Liver (tissue), 10 donors: ENCODE measurements at places on chromosomes 2 and 18.

DNA sequence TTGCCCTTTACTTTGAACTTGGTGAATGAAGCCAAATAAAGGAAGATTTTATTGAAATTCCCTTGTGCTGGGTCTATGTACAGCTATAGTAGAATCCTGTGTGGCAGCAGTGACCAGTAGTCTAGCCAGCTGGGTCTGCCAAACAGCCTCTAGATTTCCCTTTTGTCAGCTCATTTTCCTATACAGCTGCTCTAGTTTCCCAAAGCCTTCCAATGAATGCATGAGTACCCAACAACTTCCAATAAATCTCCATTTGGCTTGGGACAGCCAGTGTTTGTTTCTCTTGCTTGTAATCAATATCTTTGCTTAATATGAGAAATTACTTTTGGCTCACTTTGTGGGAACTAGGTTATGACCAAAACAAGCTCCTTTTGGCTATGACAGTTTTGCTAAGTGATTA, 43.6 kb downstream of the SCN9A start:
- no peak for DNase-seq

GRCh38 chr2:160427629-160428404, 65.8 kb downstream of the RBMS1 start:
- DNase-seq: no peak

- DNase-seq: no peak
Measured at GRCh38 chr2:46116553-46116991, 180.6 kb upstream of the EPAS1 start.

- DNase-seq: no peak
Measured at GRCh38 chr2:233030-233429, 30.8 kb downstream of the SH3YL1 start.

- DNase-seq: no peak
Measured at GRCh38 chr2:25194576-25195122, 26.3 kb upstream of the POMC start.

DNA sequence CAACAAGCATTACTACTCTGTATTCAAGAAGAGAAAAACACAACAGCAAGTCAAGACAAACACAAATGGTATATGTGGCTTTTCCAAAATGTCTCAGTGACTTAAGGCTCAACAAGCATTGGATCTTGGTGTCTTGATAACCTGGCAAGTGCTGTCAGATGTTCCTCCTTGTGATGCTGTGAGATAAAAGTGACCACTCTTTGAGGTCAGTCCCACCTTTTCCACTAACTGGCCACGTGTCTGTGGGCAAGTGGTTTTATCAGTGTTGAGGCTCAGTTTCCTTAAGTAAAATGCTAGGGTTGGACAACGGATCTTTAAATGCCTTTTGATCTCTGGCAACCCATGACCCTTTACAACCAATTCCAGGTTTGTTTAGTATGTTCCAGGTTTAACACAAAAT, 98.7 kb downstream of the BCL2 start:
- DNase-seq: no peak

GRCh38 chr2:187546762-187547333, 7.4 kb downstream of the TFPI start:
- DNase-seq: no peak
